ENCODE measurements at places on chromosomes 2 and 18. TPM values are rescaled to one million over a fixed set of nuclear protein-coding genes. Genes with fewer than 3 reads are reported as not detected.

The C2orf66 gene
- 0.43 TPM for total RNA-seq

The GPR75 gene
- total RNA-seq: 1.1 TPM

The ZNF521 gene
- 148 TPM for total RNA-seq

The CHRNA1 gene
- total RNA-seq: 0.11 TPM

The LONRF2 gene
- total RNA-seq: 0.37 TPM

The LHCGR gene
- total RNA-seq: not detected

The HTR2B gene
- total RNA-seq: not detected

The UGT1A5 gene
- total RNA-seq: not detected

The SMAD4 gene
- 168 TPM for total RNA-seq

The STAT4 gene
- total RNA-seq: 0.32 TPM

The RNU2-63P gene
- total RNA-seq: not detected

The NEDD4L gene
- total RNA-seq: 51.5 TPM

The BARD1 gene
- total RNA-seq: 42.8 TPM

The SRD5A2 gene
- total RNA-seq: not detected

The TRIB2 gene
- 74.4 TPM for total RNA-seq

The DYNC2LI1 gene
- total RNA-seq: 37.6 TPM

The ATG9A gene
- total RNA-seq: 32.7 TPM

The RAB6C gene
- not detected for total RNA-seq

The NTSR2 gene
- not detected for total RNA-seq

The POTEC gene
- 0.06 TPM for total RNA-seq

The CSRNP3 gene
- total RNA-seq: 14.7 TPM

Measured in neural progenitor cell (in vitro differentiated cells).